CD4-positive, alpha-beta T cell treated with Interleukin-10 for 1 hour (primary cell): ENCODE measurements at places on chromosomes 13 and 19.
A peak's percentile ranks its signal among the peaks of the same experiment; 100 is the strongest.

GRCh38 chr13:26501641-26502040 is 55.8 kb upstream of the WASF3 start:
- no peak for DNase-seq

DNA sequence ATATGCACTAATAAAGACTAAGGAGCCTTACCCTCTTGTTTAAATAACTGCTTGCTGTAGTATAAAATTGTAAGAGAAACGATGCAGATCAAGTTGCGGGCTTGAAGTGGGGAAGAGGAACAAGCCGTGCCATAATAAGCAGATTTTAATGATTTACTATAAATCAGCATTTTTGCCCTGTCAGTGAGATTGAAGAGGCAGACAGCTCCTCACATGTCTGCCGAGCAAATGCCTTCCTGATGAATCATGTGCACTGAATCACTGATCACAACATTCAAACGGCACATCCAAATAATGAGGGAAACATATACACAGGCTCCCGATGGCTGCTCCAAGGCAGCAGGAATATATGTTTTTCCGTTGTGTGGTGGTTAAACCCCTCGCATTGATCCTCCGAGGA is 282.9 kb downstream of the TSHZ3 start:
- no peak for DNase-seq

GRCh38 chr13:33445476-33445875 is 159.9 kb upstream of the STARD13 start:
- DNase-seq = no peak

DNA sequence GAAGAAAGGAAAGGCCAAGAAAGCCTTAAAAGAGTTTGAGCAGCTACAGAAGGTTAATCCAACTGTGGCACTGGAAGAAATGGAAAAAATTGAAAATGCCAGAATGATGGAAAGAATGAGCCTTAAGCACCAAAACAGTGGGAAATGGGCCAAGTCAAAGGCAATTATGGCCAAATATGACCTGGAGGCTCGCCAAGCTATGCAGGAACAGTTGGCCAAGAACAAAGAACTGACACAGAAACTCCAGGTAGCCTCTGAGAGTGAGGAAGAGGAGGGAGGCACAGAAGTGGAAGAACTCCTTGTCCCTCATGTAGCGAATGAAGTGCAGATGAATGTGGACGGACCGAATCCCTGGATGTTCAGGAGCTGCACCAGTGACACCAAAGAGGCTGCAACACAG is 5.1 kb downstream of the UTP14C start:
- no peak for DNase-seq

- no peak for DNase-seq
These were observed 78.2 kb upstream of the TNFSF11 start for GRCh38 chr13:42495751-42496150.

- no peak for DNase-seq
These were observed 20.4 kb downstream of the MPND start for GRCh38 chr19:4363571-4364304.

DNA sequence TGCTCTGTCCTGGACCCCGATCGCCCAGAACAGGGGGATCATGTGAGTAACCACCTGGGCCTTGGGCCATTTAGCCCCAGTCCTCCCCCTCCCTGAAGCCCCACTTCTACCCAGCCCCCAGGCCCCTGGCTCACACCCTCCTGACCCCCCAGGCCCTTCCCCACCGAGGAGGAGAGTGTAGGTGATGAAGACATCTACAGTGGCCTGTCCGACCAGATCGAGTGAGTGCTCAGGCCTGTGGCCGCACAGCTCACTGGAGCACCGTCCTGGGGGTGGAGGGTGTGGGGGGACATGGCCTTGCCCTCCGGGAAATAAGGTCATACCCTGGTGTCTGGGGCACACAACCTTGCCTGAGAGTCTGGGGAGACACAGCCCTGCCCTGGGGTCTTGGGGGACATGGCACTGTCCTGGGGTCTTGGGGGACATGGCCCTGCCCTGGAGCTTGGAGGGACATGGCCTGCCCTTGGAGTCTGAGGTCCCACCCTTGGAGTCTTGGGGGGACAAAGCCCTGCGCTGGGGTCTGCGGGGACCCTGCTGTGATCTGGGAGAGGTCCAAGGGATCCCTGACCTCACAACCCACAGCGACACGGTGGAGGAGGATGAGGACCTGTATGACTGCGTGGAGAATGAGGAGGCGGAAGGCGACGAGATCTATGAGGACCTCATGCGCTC is 49.3 kb downstream of the VAV1 start:
- no peak for DNase-seq

DNA sequence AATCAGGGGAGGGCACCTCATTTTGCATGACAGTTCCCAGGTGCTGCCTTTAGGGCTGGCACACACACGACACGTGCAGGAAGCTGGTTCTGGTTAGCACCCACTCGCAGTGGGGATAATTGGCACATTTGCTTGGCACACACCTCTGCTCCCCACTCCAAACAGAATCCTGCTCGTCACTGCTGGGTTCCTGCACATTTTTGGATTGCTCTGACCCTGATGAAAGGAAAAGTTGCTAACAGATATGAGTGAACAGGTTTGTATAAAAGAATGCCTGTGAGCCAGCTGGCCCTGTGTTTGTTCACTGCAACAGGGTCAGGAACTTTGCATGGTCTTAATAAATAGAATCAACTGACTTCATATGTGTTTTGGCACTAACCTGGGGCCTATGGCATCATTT is 1500.4 kb downstream of the EFNB2 start:
- DNase-seq = no peak

DNA sequence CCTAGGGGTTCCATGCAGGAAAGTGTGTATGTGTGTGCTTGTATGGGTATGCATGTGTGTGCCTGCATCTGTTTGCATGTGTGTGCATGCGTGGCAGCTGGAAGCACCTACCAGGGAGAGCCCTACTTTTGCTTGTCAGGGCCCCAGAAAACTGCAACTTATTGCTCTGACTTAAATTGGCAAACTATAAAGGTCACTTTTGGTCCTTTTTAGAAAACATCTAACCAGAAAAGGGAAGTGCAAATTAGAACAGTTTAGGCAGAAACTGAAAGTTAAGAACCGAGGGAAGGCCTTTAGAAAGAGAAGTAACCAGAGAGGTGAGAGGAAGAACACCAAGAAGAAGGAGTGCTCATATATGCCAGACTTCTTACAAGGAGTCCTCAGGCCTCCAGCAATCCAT is 32.5 kb downstream of the DLEU7 start:
- DNase-seq = no peak

- no peak for DNase-seq
These were observed 21.6 kb downstream of the SLAIN1 start for GRCh38 chr13:77719128-77719527.

- DNase-seq = peak; percentile 32
These were observed 16.2 kb downstream of the CCDC97 start for GRCh38 chr19:41325947-41326706.

DNA sequence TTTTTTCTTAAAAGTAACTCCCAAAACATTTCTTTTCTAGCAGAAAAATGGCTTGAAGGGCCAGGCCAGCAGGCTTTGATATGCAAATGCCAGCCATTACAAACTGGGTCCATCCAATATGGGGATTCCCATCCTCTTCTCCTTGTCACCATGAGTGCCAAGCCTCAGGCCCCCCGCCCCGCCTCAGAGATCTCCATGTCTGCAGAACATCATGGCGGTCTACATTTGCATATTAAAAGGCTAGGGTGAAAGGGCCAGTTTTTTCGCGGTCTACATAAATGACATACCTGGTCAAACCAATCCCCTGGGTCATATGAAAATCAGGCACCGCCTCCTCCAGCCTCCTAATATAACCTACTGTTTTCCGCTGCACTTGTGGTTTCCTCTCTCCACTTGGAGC is 1327.6 kb downstream of the UQCRFS1 start:
- DNase-seq = no peak

- no peak for DNase-seq
These were observed 103.9 kb downstream of the DNAJC15 start for GRCh38 chr13:43127103-43127798.

- no peak for DNase-seq
These were observed 101.0 kb upstream of the DACH1 start for GRCh38 chr13:71967990-71968389.

- no peak for DNase-seq
These were observed 142.6 kb downstream of the CRYL1 start for GRCh38 chr13:20383058-20383457.

GRCh38 chr19:11881151-11881800 is 6.3 kb upstream of the ZNF69 start:
- DNase-seq = peak; percentile 73

- no peak for DNase-seq
These were observed 156.4 kb downstream of the COL4A1 start for GRCh38 chr13:110150384-110151101.

GRCh38 chr13:98519976-98520375 is 56.9 kb downstream of the STK24 start:
- no peak for DNase-seq

DNA sequence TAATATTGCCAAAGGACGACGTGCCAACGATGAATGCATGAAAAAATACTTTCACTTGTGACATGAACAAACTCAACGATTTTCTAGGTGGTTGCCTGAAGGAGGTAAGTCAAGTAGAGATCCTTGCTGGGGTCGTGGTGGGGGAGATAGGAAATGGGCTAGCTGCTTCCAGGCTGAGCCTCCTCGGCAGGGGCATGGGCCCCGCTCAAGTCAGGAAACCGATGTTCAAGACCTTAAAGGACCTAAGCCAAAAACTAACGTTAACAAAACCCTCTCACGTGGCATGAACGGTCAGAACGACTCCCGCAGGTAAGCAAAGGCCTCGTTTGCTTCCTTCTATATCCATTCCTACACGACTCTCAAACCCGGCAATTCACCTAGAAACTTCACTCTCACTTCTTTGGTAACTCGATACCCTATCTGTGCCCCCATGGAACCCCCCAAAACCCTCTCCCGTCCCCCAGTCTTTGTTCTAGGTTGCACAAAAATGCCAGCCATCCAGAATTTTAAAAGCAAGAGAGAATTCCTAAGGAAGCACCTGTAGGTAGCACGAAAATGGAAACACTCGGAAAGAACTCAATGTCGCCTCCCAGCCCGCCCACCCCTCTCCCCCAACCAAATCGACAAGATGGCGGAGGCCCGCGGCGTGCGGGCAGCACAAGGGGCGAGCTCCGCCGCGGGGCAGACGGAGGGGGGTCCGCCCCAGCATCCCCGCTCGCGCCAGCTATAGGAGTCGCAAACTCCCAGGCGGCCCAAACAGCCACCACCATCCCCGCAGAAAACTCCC is 13.6 kb downstream of the ACP4 start:
- peak; percentile 15 for DNase-seq

DNA sequence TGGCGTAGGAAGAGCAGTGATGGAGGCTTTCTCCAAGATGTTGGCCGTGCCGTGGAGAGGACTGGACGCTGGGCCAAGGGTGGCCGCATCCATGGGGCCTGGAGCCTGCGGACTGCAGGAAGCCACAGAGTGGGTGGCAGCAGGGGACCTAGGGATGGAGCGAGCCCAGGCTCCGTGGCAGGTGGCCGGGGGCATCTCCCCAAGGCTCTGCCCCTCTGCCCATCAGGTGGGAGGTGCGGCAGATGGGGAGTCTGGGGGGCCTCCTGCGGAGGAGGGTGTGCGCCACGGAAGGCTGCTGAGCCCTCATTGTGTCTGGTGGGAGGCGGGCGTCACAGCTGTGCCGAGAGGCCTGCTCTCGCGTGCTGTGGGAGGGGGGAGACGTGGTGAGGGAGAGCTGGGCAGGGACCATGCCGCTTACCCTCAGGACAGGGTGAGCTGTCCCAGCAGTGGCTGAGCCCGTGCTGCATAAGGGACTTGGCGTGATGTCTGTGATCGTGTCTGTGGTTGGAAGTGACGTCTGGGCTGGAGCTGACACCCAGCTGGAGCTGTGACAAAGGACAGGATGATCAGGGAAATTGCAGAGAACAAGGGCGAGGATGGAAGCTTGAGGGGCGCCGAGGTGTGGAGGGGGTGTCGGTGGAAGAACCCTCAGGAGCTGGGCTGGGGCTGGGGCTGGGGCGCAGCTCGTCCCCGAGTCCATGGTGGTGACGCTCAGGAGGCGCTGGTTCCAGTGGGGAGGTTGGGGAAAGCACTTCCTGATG is 13.4 kb downstream of the MCF2L start:
- DNase-seq = no peak

DNA sequence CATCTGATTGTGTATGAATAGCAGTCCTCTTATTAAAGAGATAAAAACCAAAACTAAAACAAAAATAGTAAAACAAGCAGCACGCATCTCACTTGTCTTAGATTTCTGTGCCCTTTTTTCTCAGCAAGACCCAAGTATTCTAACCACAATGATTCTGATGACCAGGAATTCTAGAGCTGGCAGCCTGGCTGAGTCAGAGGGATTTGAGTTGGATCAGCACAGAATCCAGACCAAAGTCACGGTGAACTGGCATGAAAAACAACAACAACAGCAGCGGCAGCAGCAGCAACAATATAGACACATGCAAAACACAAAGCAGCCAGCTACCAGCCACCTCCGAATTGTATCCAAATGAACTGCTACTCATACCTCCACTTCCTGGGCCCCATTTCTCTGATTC is 360.5 kb downstream of the KCNRG start:
- DNase-seq = no peak

- DNase-seq = no peak
These were observed 14.9 kb downstream of the SH3GL1 start for GRCh38 chr19:4385291-4386040.

DNA sequence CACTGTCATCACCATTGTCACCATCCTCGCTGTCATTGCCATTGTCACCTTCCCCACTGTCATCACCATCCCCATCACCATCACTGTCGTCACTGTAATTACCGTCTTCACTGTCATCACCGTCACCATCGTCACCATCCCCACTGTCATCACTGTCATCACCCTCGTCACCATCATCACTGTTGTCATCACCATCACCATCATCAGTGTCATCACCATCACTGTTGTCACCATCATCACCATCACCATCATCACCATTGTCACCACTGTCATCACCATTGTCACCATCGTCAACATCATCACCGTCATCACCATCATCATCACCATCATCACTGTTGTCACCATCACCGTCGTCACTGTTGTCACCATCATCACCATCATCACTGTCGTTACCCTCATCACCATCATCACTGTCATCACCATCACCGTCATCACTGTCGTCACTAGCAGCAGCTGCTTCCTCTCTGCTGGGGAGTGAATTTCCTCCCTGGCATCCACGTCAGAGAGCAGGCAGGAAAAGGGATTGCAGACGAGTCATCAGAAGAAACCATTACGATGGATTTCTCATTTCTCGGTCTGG is 27.3 kb downstream of the TMEM255B start:
- no peak for DNase-seq

DNA sequence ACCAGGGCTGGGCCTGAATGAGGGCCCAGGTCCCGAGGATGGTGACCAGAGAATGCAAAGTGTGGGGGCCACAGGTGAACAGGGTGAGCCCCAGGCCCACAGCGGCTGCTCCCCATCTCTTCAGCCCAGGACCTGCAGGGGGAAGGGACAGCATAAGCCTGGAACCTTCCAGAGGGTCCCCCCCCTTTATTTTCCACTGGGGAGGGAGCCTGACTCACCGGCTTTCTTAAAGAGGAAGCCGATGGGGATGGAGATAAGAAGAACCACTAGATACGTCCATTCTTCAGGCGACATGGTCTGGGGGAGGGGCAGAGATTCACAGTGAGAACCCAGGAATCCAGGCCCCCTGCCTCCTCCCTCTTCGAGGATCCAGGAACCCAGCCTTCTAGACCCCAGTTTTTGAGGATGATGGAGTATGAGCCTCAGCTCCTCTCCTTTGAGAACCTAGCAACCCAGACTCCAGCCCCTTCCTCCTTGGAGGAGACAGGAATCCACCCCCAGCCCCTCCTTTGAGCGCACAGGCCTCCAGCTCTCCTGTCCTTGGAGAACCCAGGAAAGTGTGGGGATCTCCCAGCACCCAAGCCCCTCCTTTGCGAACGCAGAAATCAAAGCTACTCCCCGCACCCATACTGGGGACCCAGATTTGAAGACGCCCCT is 1.0 kb downstream of the MBOAT7 start:
- peak; percentile 65 for DNase-seq
